ACHN (cell line): ENCODE measurements at places on chromosomes 12 and 14.
A peak's percentile ranks its signal among the peaks of the same experiment; 100 is the strongest.

GRCh38 chr14:103141117-103141796 is 18.0 kb downstream of the TNFAIP2 start:
- DNase-seq: peak; percentile 63

DNA sequence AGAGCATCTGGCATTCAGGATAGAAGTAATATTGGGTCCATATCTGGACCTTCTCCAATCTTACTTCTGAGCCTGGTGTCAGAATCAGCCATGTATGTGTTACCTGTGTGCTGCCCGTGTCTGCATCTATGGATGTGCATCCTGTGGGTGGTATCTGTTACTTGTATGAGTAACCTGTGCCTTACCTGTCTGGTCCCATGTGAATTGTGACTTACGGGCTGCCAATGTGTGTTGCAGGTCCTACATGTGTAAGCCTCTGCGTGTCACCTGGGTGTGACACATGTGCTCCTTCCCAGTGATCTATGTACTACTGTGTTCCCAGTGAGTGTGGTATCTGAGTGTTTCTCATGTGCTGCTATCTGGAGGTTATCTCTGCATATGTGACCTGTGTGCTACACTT is 208.4 kb downstream of the ADGRD1 start:
- DNase-seq: no peak

DNA sequence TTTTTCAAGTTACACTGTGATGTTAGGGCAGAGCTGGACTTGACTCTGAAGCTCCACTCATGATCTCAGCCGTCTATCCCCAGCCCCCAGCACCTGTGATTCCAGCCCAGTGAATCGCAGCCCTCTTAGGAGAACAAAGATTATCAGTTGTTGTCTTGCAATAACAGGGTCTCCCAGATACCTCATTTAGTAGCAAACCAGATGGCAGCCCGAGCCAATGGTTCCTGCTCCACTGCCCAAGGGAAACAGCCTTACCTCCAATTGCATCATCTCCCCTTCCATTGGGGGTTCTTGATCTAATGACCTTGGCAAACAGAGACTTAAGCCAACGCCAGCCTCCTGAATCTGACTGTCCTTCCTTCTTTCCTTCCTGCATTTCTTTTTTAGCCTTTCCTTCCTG is 371.2 kb downstream of the BCL11B start:
- DNase-seq: no peak

DNA sequence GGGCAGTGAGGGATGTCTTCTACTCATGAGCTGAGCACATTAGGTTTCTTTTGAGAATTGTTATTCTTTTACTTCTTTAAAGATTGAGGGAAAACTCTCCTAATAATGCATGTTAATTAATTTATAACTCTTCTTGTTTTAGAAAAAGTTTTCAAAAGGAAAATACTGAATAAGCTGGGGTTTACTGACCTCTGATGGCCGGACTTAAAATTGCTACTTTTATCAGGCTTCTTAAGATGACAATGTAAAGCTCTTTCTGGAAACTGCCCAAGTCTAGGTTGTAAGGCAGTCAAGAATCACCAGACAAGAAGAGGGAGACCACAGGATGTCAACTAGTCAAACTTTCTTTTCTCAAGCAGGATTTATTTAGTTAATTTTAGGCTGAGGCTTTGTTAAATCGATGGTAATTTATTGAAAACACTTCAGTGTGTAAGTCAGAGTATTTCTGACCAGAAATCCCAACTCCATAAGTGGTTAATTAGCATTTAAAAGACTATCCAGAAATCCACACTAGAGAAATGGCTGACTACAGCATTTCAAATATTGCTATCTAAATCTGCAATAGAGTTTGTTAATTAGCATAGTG is 82.1 kb downstream of the AVPR1A start:
- peak; percentile 77 for DNase-seq

GRCh38 chr12:107843351-107844311 is 69.1 kb downstream of the ASCL4 start:
- DNase-seq: peak; percentile 44

DNA sequence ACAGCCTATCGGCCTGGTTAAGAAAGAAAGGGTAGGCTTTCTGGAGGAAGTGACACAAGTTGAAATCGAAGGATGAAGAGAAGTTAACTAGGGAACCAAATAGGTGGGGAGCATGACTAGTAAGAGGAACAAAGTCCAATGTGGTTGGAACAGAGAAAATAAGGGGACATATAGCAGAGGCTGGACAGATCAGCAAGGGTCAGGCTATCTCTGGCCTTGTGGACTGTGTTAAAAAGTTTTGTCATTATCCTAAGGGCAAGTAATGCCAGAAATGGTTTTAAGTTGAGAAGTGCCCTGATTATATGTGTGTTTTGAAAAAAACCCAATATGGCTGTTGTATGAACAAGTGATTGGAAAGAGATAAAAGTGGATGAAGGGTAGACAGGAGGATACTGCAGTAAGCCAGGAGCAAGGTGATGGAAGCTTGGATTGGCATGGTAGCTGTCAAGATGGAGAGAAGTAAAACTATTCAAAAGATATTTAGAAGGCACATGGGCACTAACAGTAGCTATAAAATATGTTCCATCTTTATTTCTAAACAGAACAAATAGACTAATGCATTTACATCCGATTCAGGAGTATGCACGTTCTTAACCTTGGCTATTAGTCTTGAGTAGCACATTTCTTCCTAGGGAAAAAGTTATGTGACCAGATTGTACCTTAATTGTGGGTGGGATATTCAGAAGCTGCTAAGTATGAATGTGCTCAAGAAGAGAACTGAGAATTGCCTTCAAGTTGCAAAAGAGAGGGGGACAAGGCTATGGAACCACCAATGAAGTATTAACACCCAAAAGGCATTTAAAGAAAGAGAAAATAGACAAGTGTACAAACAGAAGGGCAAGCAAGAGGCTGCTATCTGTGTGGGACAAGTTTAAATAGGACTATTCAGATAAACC is 46.8 kb upstream of the OR5AU1 start:
- no peak for DNase-seq

DNA sequence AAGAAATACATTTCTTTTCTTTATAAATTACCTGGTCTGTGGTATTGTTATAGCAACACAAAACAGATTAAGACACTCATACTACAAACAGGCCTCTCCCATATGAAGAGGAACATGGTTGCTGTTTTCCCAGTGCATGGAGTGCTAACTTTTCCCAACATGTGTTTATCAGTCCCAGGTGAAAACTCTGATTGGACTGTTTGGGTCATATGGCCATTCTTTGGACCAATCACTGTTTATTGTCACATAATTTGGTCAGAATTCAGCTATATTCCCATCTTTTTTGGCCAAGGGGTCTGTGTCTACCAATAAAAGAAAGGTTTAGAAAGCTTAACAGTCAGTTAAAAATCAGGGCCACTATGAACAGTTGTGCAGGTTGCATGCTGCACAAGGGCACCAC is 35.4 kb upstream of the CCDC60 start:
- no peak for DNase-seq

- no peak for DNase-seq
Measured at GRCh38 chr14:98916476-98916875, 355.5 kb downstream of the BCL11B start.

GRCh38 chr12:24373004-24373403 is 423.5 kb upstream of the SOX5 start:
- DNase-seq: no peak

DNA sequence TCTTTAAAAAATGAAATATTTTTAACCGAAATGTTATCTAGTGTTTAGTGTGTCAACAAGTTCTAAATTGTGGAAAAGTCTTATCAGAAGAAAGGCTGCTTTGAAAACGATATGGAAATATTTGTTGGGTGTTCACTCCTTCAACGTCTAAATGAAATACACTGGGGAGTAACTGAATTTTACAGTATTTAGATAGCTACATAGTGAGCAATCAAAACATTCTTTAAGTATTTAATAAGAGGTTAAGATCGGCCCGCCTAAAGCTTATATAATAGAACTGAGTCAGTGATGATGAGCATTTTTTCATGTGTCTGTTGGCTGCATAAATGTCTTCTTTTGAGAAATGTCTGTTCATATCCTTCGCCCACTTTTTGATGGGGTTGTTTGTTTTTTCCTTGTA is 228.3 kb downstream of the RAD51B start:
- no peak for DNase-seq

GRCh38 chr14:86712176-86712575 is 1182.2 kb downstream of the FLRT2 start:
- DNase-seq: no peak

- DNase-seq: peak; percentile 34
Measured at GRCh38 chr14:103398427-103399195, 13.4 kb downstream of the MARK3 start.

DNA sequence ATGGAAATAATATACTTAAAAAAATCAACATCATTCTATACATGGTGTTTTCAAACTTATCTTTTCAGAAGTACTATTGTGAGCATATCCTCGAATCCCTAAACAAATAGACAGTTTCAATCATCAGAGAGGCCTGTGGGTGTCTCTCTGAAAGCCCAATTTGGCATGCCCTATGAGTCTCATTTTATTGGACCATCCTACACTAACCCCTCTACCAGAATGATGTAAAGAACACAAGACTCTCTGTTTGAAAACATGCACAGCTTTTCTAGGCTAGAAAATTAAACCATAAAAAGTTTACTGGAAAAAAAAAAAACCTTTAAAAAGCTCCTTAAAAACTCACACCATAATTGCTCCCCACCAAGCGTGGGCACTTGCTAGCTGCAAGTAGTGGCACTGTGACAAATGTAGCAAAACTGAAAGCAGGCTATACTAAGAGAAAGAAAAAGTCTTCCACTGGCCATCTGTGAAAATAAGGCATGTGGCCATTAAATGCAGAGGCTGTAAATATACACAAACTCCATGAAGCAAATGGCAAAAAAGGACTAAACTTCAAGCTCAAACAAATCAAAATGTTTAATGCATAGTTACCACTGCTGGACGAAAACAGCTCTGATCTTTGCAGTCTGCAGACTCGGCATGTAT is 394.2 kb downstream of the SOX5 start:
- no peak for DNase-seq

DNA sequence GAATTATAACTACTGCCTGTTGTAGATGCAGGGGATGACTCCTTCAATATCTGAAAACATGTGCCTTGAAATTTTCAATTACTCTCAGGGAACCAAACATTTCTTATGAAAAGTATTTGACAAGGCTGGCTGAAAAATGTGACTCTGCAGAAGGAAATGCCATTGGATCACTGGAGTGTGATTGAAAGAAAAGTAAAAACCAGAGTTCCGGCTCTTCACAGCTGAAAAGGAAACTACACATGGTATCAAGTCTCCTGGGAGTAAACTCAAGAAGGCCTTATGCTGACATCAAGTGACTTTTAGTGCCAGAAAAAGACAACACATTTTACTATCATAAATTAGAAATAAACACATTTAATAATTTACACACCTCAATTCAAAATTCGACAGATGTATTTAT is 693.0 kb downstream of the LRFN5 start:
- peak; percentile 12 for DNase-seq

- DNase-seq: no peak
Measured at GRCh38 chr12:124456133-124456651, 111.2 kb downstream of the NCOR2 start.

GRCh38 chr14:64550621-64551333 is 1.0 kb downstream of the PPP1R36 start:
- DNase-seq: no peak

DNA sequence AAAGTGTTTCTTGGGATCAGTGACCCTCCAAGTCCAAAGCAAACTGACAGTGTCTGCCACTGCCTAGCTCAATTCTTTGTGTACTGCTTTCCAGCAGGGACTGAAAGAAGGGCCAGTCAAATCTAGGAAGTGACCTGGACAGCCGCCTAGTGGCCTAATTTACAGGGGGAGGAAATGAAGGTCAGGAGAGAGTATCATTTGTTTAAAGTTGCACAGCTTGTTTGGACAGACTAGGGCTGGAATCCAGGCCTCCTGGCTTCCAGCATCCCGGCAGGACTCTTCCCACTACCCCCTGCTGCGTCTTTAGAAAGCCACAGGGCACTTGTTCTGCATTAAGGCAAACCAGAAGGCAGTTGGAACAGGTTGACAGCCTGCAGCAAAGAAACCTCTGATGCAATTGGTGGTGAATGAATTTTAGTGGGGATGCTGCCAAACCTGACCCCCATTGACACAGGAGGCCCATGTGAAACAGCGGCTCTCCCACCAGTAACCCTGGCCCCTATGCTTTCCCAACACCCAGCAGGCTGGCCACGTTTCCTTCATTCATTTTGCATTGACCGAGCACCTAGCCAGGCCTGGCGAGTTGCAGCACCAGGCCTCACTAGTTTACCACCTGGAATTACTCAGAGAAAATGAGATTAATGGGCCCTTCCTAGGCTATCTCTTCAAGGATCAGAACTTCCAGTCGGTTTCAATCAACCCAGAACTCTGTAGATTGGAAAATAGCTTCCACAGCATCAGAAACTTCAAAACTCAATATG is 28.2 kb downstream of the GALNT16 start:
- DNase-seq: no peak

- no peak for DNase-seq
Measured at GRCh38 chr14:77306416-77306815, 14.3 kb downstream of the POMT2 start.

DNA sequence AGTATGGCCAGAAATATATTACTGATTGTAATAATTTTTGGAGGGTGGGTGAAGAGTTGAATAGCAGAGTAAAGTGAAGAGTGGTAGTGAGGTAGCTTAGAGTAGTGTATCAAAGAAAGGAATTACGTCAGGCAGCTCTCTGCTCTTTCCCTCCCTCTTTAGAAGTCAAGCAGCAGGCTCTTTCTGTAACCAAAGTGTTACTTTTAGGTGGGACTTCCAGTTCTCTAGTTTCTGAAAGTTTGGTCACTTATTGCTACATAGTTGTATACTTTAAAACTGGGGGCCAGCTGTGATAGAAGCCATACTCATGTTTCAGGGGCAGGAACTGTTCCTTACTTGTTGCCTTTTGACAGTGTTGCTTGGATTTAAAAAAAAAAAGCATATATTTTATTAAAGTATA is 30.6 kb downstream of the ATF7IP start:
- no peak for DNase-seq

- DNase-seq: no peak
Measured at GRCh38 chr12:108772247-108772646, 40.9 kb upstream of the CORO1C start.

- DNase-seq: no peak
Measured at GRCh38 chr14:84288781-84289180, 1241.2 kb upstream of the FLRT2 start.

GRCh38 chr12:3580094-3580749 is 89.2 kb downstream of the PRMT8 start:
- no peak for DNase-seq

DNA sequence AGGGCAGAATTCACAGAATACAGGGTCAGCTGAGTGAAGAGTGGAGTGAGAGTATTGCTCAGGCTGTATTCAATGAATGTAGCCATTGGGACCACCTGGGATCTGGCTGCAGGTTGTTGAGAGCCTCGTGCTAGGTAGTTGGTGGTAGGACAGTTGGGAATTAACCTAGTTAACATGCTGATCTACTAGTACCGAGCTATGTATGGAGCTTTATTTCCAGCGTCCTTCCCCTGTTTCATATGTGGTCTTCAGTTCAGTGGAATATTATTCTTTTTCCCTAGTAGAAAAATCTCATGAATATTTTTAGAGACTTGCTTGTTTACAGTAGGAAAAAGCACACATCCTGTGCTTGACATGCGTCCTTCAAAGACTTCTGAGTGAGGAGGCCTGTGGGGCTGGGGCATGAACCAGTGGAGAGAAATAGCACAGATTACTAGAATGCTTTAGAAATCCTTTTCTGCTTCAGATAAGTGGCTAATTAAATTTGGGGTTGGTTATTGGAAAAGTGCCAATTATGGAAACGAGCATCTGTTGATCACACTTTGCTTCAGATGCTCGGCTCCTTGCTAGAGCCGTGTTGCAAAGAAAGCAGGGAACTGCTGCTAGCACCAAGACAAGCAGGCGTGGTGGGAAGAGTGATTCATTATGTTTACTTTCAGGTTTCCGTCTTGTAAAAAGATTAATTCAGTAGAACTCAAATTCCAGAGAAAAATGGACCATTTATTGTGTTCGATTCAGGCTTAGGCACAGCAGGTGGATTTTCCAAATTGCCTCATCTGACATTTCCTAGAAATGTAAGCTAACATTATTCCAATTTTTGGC is 53.6 kb downstream of the ARF6 start:
- DNase-seq: peak; percentile 33
